Eye (tissue), 1 donor: ENCODE measurements at places on chromosomes 12 and 14.

DNA sequence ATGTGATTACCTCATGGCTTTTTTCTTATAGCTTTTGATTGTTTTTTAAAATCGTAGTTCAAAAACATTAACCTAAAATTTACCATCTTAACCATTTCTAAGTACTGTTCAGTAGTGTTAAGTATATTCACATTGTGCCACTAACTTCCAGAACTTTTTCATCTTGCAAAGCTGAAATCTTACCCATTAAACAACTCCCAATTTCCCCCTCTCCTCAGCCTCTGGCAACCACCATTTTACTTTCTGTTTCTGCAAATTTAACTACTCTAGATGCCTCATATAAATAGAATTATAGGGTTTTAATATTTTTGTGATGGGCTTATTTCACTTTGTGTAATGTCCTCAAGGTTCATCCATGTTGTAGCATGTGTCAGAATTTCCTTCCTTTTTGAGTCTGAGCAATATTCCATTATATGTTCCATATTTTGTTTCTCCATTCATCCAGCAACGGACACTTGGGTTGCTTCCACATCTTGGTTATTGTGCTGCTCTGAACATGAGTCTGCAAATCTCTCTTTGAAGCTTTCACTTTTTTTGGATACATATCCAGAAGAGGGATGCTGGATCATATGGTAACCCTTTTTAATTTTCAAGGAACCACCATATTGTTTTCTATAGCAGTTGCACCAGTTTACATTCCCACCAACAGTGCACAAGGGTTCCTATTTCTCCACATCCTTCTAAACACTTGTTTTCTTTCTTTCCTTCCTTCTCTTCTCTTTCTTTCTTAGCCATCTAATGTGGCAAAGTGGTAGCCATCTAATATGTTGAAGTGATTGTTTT lies 5.0 kb downstream of the HIF1A start:
- no peak for DNase-seq

- no peak for DNase-seq
Measured at GRCh38 chr14:58059126-58059525, 92.9 kb downstream of the ARMH4 start.

DNA sequence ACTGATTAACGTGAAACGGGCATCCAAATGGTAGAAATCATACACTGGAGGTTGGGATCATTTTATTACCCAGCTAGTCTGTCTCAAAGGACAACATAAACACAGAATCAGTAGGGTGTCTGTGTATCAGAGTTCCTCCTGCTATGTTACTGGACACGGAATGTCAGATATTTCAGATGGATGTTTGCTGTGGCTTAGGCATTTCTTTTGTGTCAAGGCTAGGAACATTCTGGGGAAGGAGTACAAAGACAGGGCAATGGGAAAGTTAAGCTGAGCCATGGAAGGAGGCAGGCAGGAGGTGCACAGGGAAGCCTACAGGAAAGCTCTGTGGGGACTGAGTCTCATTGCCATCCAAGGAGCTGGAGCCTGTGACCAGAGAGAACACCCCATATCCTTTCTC lies 254.6 kb downstream of the C12orf75 start:
- no peak for DNase-seq

GRCh38 chr12:88805692-88806091 lies 225.4 kb upstream of the KITLG start:
- DNase-seq, result no peak

- peak; percentile 43 for DNase-seq
Measured at GRCh38 chr12:71014180-71014785, 93.7 kb upstream of the PTPRR start.

GRCh38 chr14:23486036-23486435 lies 16.5 kb downstream of the NGDN start:
- no peak for DNase-seq

GRCh38 chr14:30710876-30711275 lies 88.8 kb downstream of the SCFD1 start:
- DNase-seq, result no peak

DNA sequence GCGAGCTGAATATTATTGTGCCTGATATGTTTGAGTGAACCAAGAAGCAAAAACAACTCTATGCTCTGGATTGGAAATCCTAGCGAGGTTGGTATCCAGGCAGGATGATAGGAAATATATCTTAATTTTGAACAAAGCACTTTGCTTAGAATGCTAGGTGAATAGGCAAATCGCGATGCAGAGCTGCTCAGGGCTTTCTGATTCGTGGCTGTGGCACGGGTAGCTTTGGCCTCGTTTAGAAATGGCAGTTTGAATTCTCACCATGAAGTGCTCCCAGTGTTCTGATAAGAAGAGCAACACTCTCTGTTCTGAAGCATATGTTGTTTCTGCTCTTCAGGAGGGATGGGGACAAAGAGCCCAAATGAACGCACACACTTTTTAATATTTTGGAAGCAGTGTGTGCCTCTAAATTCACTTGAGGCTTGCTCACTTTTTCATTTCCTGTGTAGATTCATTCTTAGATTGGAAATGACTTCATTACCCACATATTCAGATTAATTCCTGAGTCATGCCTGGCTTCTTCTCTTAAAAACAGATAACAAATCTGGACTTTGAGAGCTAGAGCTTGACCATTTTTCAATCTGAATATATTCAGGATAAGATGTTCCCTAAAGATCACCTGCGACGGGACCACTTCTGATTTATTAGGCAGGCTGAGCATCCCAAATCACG lies 200.9 kb downstream of the RPAP3 start:
- no peak for DNase-seq

DNA sequence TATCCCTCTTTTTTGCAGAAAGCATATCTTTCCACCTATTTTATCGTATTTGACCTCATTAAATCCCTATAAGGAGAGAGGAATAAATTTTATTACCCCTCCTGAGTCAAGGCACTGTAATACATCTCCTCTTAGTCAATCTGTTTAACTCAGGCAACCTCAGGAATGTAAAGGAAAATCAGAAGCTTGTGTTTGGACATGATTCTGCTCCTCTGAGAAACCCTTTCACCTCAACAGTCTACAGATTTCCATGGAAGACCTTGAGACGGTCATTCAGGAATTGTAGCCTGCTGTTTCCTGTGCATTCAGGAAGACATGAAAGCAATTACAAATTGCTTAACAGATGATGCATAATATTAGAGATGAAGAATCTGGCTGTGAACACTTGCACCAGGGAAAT lies 360.8 kb downstream of the PAWR start:
- DNase-seq, result no peak

GRCh38 chr12:96258104-96258961 lies 64.2 kb downstream of the ELK3 start:
- DNase-seq, result peak; percentile 33

DNA sequence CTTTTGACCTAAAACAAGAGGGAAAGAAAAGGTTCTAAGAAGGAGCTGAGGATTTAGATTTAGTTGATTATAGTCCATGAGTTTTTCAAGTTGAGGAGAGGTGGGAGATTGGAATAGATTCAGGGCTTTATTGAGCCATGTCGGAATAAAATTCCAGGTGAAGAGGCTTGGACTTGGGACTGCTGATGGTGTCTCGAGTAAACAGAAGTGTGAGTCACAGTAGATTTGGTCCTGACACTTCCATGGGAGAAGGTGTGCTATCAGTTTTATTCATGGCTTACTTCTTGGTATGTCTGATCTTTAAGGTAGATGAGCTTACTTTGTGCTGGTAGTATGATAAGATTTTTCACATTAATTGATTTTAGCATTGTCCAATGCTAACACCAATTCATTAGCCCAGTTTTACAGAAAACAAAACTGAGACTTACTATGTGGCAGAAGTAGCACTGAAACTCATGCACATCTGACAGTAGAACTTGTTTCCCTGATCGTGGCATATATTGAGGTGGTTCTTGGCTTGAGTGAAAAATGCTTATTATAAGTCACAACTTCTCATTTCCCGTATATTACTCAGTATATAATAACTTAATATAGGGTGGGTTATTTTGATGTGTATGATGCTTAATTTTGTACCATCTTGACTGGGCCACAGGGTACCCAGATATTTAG lies 172.4 kb upstream of the IGF1 start:
- no peak for DNase-seq

DNA sequence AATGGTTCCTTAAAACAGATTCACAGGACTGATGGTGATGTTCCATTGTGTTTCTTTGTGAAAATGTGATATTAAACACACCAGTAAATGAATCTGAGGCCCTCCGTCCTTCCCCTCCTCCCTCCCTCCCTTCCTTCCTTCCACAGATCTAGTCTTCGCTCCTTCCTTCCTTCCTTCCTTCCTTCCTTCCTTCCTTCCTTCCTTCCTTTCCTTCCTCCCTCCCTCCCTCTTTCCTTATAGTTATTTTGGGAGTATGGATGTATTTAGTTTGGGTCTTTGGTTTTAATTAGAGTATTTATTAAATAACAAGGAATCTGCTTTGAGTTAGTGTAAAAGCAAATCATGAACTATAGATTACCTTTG lies 410.8 kb downstream of the PCNX1 start:
- DNase-seq, result no peak

GRCh38 chr14:52873694-52874093 lies 77.2 kb downstream of the FERMT2 start:
- DNase-seq, result no peak

DNA sequence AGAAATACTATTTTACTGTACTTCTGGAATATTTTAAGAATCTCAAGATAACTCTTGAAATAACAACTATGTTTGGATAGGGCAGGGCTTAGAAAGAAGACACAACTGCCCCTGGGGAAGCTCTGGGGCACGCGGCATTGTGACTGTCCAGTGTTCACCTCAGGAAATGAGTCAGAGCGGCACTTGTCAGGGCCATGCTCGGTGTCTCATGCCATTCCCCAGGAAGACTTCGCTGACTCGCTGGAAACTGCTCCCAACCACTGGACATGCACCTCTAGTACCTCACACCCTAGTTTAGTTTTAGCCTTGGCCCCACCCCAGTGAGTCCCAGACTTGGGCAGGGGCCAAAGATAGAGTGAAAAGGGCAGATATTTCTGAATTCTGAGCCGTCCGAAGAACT lies 192.0 kb downstream of the TTC7B start:
- no peak for DNase-seq

DNA sequence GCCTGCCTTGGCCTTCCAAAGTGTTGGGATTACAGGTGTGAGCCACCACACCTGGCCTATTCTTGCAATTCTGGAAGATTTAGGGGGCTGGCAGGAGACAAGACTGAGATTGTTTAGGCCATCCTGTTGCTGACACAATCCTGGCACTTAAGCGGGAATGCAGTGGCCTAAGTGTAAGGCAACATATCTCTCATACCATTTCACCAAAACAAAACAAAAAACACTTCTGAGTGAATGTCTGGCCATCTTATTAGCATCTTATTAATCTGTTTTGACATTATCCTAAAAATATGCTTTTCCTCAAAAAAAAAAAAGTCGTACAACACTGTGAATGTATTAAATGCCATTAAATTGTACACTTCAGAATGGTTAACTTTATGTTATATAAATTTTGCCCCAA lies 67.6 kb downstream of the DENND5B start:
- no peak for DNase-seq

- no peak for DNase-seq
Measured at GRCh38 chr12:11981121-11981733, 89.5 kb upstream of the BCL2L14 start.

DNA sequence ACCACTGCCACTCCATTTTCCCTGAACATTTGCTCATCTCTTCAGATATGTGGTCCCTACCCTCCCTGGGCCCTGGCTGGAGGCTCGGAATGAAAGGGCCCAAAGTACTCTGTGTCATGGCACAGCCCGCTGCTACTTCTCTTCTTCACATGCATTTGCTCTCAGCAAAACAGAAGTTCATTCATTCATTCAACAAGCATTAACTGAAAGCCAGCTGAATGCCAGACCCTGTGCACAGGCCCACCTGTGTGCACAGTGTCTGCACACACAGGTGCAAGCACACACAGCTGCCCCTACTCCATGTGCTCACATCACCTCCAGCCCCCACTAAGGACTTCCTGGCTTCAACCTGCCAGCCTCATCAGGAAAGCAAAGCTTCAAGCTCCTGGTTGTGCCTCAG lies 7.8 kb downstream of the WNT1 start:
- peak; percentile 8 for DNase-seq

- DNase-seq, result no peak
Measured at GRCh38 chr12:49626836-49627235, 3.5 kb downstream of the PRPF40B start.

DNA sequence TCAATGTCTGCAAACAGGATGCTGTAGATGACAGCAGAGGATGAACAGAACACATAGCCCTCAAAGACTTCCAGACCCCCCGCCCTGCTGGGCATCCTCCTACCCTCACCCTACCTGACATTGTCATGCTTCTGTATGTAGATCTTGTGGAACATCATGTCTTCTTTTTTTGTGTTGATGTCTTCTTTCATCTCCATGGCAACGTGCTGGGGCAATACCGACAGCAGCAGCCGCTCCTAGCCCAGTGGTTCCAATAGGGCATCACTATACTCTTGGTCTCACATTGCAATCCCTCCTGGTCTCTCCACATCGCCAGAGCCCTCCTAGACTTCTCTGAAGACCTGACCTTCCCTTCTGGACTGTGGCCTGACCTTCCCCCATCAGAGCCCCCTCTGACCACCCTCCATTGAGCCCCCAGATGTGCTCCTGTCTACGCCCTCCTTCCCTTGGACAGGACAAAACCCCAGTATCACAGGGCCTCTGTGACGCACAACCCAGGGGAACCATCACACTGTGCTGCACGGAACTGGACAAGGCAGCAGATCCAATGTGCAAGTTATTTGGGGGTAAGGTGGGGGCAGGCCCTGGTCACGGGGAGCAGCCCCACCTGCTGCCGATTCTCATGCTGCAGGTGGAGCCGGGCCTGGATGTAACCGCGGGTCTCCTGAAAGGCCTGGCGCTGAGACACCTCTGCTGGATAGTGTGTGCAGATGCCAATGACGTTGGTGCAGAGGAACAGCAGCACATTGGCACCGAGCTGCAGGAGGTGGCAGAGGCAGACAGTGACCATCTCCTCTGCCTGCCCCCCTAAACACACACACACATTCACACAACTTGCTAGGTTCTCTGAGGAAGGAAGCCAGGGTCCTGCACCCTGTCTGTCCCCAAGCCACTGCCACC lies 11.1 kb downstream of the ADCY6 start:
- DNase-seq, result no peak
